GM12878 (cell line): ENCODE measurements at places on chromosomes 13 and 19. TPM values are rescaled to one million over a fixed set of nuclear protein-coding genes. Genes with fewer than 3 reads are reported as not detected.

ZNF415 gene
- not detected in 2 replicates for total RNA-seq

KIR3DL1 gene
- total RNA-seq = not detected in 2 replicates

DNA sequence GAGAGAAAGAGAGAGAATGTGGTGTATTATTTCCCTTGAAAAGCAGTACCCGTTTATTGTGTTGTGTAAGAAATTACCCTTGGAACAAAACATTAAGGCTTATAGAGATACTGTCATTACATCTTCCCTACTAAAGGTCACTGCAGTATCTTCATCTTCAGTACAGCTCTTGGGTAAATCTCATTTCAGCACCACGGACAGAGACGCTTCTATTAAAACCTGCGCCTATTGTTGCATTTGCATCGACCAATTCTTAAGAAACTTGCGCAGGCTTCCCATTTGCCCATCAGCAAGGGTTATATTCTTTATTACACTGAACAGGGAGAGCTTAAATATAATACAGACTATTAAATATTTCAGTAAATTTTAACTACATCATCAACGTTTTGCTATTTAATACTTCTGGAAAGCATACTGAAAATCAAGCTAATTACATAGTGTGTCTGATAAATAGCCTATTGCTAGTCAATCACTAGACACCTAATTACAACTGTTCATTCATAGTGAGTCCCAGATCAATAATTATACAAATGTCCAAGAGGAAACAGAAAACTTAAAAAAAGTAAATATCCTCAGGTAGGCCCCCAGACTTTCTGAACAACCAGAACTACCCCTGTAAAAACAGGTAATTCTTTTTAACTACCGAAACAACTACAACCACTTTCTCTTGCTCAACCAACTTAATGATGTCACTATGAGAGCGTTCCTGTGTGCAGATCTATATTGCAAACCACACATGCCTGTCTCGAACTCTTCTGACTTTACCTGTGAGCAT lies 350.6 kb downstream of the LIG4 start:
- no peak for DNase-seq
- H3K36me3 ChIP-seq = no peaks in the 10 kb centered on the region
- H3K4me1 ChIP-seq = no peaks in the 10 kb centered on the region
- peaks cover 1% of the 10 kb centered on the region; the same call in 1 of the 2 replicates for H3K27me3 ChIP-seq
- no peak overlapping the region for H3K27ac ChIP-seq

DNA sequence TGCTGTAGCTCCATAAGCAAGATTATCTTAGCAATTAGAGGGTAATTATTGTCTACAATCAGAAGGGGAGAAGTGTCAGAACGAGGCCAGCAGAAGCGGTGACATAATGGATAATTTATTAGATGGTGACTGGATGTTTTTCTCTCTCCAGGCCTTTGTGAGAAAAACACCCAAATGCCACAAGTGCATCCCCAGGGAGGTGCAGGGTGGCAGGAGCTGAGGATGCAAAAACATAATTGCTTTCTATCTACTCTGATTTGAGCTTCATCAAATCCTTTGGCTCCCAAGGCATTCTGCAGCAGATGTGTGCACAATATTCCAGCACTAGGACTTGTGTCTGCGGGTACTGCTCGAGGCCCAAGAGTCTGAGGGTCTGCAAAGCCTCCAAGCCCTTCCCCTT lies 220.1 kb upstream of the SERP2 start:
- no peaks in the 10 kb centered on the region for H3K36me3 ChIP-seq
- H3K4me1 ChIP-seq = no peaks in the 10 kb centered on the region
- H3K27ac ChIP-seq = no peak overlapping the region
- DNase-seq = no peak
- H3K4me3 ChIP-seq = no peak overlapping the region

DNA sequence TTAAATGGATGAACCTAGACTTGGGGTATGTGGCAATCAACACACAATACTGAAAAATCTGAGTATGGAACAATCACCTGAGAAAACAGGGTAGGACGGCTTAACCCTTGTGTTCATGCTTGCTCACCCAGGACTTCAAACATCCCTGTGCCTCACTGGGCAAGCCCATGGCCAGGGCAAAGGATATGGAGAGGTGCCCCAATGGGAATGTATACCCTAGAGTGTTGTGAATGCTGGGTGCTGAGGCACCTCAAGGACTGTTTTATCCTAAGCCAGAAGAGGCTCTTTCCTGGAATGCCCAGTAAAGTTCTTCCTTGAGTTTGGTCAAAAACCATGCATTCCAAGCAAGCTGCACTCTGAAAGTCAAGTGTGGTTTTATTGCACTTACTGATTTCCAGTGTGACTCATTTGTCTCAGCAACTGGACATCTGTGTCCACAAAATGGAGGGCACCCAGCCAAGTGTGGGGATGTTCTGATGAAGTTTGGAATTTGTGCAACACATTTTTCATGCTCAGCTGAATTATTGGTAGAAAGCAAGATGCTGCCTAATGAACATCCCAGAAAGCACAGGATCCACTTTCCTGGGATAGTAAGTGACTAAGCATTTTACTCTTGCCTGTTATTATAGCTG lies 531.3 kb downstream of the RFC3 start:
- H3K4me3 ChIP-seq = no peak overlapping the region
- no peak overlapping the region for H3K27ac ChIP-seq
- no peaks in the 10 kb centered on the region for H3K36me3 ChIP-seq
- DNase-seq = no peak
- H3K4me1 ChIP-seq = no peaks in the 10 kb centered on the region

DNA sequence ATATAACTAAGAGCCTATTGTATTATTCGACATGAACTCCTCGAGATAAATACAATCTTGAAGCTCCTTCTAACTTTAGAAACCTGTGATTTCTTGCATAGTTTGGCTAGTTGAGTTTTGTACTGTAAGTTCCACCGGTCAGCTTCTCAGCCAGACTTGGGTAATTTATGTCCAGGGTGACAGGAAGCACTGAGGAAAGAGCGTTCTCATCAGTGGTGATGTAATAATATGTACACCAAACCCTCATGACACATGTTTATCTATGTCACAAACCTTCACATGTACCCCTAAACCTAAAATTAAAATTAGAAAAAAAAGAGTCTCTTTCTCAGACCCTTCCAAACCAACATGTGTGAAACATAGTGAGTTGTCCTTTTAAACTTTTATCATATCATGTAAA lies 205.7 kb downstream of the KCNRG start:
- no peak overlapping the region for H3K27ac ChIP-seq
- no peaks in the 10 kb centered on the region for H3K36me3 ChIP-seq
- no peak for DNase-seq
- 0 out of 2 replicates have a peak, but pooled peaks cover 1% of the 10 kb centered on the region for H3K27me3 ChIP-seq
- peaks cover 4% of the 10 kb centered on the region for H3K4me1 ChIP-seq

- no peaks in the 10 kb centered on the region for H3K36me3 ChIP-seq
- no peak overlapping the region for H3K4me3 ChIP-seq
- H3K27me3 ChIP-seq = peaks cover 3% of the 10 kb centered on the region; the same call in 1 of the 2 replicates
- no peak for DNase-seq
These were observed 17.6 kb upstream of the RASA3 start for GRCh38 chr13:114149774-114150740.
